ENCODE measurements at places on chromosomes 6 and 20.

DNA sequence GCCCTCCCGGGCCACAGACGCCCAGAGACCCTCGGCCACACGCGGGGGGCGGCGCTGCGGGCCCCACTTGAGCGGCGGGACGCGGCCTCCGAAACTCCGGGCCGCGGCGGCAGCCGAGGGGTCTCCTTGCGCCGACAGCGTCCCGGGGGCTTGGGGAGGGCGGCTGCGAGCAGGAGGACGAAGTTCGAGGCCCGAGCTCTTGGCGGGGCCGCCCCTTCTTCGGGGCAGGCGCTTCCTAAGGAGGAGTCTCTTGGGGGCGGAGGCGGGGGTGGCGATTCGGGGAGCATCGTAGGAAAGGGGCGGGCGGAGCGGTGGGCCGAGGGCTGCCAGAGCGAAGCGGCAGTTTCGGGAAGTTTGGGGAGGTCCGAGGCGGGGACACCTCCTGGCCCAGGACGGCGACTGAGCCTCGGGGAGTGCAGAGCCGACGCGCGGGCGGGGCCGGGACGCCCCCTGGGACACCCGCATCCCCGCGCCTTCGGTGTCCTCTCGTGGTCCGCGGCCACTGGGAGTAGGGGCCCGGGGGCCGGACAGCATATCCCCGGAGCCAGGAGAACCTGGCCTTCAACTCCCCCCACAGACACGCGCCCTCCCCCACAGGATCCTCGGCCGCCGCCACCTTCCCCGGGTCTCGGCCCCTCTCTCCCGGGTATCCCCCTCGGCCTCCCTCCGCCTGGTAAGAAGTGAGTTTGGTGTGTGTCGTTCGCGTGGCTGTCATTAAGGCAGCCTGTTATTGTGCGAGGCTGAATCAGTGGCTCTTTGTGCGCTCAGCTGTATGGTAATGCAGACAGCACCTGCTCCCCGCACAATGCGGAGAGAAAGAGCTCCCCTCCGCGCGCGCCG lies 613 bp upstream of the DLL1 start:
- DNase-seq, result no peak

DNA sequence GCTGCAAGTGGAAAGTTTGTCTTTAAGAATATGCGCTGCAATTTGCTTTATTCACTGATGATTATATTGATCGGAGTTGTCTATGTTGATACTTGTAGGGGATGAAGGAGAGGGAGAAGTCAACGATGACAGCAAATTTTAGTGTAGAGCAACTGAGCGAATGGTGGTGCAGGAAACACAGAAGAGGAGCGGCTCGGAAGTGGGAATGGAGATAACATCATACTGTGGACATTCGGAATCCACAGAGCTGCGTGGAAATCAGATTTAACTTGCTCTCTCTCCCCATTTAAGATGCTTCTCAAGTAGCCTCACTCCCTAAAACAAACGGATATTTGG lies 722 bp upstream of the TMEM14B start:
- no peak for DNase-seq

GRCh38 chr6:101413773-101414172 lies 20.3 kb downstream of the GRIK2 start:
- DNase-seq, result no peak

- no peak for DNase-seq
Measured at GRCh38 chr20:57004416-57004815, 262.0 kb downstream of the BMP7 start.

DNA sequence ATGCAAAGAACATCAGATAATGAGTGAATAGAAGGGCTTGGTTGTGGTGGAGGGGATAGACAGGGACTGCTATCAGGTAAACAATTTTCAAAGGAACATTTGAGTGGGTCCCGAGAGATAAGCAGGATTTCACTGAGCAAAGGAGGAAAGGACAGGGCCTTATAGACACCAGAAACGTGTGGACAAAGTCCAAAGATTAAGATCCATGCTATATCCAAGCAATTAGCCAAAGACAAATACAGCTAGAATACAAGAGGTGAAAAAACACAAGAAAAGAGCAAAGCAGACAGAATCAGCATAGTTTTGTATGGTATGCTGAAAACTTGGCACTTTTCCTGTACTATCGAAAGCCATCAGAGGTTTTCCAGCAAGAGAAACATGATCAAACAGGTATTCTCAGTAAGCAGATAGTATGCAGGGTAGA lies 59.8 kb downstream of the CDK19 start:
- no peak for DNase-seq

DNA sequence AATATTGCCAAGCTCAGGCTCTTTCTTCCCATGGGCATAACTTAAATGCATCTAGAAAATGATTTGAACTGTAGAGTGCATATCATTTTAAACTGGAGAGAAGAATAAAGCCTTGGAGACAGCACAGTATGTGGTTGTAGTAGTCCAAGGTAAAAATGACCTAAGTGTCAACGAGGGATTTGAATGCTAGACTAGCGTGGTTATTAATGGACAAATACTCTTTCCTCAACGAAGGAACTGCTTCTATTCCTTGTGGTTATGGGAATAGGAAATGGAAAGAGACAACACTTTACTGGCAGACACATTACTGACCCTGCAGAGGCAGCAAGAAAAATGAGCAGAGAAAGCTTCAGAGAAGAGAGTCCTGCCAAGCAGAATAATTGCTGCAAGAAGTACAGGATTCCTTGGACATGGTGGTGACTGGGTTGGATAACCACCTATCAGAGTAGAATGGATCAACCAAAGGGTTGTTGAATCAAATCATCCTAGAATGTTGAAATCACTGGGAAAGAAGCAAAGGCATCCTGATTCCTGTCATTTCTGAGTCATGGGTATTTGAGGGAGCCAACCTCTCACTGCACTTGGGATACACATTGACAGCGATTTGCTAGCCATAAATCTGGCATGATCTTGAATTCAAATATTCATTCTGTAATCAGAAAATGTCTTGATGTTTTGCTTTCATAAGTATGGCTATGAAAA lies 258.1 kb upstream of the EPHA7 start:
- no peak for DNase-seq

DNA sequence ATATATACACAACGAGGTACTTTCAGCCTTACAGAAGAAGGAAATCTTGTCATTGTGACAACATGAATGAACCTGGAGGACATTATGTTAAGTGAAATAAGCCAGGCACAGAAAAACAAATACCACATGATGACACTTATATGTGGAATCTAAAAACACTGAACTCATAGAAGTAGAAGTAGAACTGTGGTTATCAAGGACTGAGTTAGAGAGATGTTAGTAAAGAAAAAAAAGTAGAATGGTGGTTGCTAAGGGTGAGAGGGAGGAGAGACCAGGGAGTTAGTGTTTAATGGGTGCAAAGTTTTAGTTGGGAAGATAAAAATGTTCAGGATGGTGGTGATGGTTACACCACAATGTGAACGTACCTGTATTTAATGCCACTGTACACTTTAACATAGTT lies 4.8 kb upstream of the STX11 start:
- DNase-seq, result no peak
